Caudate nucleus (tissue), 63 donors: ENCODE measurements at places on chromosomes 16 and 17.

GRCh38 chr16:30067584-30067916, 2.0 kb downstream of the ALDOA start:
- no peak for DNase-seq

- no peak for DNase-seq
Measured at GRCh38 chr17:17526369-17526768, 30.2 kb upstream of the RASD1 start.

DNA sequence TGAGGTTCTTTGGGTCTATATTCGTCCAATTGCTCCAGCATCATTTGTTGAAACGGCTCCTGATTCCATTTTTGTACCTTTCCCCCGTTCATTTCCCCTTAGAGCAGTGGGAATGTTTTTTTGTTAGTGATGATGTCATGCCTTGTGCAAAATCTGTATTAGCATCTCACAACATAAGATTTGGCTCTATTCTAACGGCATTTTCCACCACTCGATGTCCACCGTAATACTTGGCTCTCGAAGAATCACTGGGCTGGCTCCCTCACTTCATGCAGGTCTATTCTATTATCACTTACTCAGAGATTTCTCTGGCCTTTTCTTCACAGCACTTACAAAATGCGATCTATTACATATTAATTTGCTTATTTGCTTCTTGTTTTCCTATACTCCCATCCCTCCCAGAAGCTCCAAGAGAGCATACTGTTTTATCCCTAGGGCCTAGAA, 571 bp upstream of the NME1 start:
- no peak for DNase-seq

- no peak for DNase-seq
Measured at GRCh38 chr17:7932483-7932891, 481 bp downstream of the CNTROB start.

DNA sequence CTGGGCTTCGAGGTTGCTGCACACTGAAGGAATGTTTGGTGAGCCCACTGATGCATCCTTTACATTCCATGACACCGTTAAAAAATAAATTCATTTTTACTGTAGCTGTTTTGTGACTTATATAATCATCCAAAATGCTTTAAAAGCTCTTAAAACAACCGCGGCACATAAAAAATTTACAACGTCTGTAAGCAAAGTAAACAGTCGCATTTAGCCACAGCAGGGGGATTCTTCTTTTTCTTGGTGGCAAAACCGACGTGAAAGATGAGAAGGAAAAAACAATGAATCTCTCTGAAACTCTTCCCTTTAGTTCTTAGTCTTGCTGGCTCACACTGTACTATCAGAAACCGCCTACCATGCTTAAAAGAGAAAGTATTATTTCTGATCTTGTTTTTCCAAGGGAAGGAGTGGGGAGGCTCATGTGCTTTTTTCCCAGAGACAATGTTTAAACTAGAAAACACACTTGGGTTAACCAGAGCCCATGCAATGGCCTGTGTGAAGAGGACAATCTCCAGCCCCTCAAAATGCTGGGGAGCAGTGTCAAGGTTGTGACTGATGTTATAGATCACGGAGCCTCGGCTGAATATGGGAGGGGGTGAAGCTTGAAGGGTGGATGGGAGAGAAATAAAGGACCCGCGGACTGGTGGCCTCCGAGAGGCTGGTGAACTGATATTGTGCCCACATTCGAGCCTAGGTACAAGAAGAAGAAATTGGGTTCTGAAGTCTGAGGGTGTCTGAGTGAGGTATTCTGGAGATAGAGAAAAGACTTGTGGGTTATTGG, 91.1 kb downstream of the IRF8 start:
- DNase-seq = no peak

GRCh38 chr17:73901661-73902415, 257.6 kb upstream of the SDK2 start:
- no peak for DNase-seq

DNA sequence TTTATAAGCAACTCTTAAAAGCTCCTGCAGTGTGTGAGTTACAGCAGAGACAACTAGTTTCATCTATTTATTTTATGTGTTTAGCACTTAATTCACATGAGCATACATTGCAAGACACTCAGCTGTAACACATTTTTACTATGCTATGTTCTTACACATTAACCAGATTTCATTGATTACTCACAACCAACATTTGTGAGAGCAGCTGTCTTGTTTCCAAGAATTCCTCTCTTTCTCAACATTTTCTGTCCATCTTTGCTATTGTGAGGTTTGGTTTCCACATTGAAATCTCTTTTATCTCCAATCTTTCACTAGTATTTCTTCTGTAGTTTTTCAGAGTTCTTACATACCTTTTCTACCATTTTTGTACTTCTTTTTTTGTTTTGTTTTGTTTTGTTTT, 51.2 kb downstream of the COPRS start:
- DNase-seq = no peak

- DNase-seq = no peak
Measured at GRCh38 chr17:76075364-76076145, 974 bp downstream of the GALR2 start.

DNA sequence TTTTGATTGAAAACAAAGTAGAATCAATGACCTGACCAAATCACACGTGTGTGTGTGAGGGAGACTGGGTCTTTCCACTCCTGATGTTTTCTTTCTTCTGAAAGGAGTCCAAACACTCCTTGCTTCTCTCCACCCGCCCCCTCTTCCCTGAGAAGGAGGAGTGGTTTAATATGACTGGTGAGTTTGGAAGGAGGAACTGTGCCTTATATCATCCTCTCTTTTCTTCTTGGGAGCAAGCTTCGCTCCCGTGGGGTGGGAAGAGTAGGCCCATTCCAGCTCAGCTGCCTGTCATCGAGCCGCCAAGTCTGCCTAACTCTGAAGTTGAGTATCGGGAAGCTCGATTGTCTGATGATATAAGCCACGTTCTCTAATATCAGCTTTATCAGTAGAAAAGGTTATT, 96.5 kb downstream of the YPEL2 start:
- DNase-seq = peak; percentile 43

GRCh38 chr17:42240201-42240600, 36.0 kb downstream of the STAT5B start:
- DNase-seq = no peak

DNA sequence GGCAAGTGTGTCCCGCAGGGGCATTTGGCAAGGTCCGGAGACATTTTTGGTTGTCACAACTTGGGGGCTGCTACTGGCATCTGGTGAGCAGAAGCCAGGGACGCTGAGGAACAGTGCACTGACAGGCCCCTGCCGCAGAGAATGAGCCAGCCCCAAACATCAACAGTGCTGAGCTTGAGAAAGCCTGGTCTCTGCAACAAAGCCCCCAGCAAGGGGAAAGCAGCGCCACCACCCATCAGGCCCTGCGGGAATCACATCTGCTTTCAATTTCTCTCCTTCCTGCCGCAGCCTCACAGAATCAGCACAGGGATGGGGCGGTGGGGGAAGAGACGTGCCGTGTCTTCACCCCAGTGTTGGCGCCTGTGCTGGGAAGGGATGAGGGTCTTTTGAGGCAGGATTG, 14.8 kb upstream of the PRPSAP1 start:
- DNase-seq = no peak

DNA sequence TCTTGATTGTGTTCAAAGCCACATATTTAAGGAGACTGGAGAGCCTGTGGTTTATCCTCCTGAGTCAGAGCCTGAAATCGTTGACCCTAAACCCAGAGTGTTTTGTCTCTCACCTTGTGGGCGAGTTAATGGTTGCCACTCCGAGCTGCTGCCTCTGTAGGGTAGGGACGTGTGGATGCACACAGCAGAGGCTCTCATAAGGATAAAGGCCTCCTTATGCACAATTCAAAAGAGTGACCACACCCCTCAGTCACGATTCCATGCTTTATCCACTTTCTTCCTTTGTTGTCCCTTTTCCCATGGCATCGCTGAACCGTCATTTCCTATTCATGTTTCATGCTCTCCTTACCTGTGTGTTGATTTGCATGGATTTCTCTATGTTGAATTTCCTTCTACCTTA, 805.0 kb upstream of the RBFOX1 start:
- no peak for DNase-seq

- DNase-seq = peak; percentile 68
Measured at GRCh38 chr17:57892820-57893595, 43.2 kb upstream of the MRPS23 start.

DNA sequence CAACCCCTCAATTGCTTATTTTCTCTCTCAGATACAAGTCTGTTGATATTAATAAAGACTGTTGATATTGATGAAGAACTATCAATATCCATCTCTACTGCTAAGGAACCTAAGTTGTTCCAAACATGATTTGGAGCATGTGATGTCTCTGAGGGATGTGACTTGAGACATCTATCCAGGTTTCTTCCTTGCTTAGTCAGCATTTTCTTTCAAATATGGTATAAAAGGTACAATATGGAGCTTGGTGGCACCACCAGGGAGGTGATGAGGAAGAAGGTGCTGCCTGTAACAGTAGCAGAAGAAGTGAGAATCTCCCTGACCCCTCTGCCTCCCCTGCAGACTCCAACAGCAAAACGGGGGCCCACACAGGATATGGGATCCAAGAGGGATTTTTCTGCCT, 329.0 kb downstream of the MAF start:
- no peak for DNase-seq

DNA sequence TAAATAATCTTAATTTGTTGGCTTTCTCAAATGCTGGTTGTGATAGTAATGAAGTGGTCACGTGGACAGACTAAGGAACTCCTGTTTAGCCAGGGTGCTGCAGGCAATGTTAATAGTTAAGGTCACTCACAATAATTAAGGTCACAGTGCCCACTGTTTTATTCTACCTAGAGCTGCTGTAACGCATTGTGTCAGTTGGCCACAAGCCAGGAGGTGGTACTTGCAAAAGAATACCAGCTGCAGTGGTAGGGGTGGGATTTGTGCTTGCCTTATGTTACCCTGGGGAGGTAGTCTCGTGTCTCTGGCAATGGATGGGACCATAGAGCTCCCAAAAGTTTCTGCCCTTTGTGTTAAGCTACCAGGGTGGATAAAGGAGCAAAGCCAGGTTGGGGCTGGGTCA, 969.1 kb upstream of the CDH8 start:
- no peak for DNase-seq

DNA sequence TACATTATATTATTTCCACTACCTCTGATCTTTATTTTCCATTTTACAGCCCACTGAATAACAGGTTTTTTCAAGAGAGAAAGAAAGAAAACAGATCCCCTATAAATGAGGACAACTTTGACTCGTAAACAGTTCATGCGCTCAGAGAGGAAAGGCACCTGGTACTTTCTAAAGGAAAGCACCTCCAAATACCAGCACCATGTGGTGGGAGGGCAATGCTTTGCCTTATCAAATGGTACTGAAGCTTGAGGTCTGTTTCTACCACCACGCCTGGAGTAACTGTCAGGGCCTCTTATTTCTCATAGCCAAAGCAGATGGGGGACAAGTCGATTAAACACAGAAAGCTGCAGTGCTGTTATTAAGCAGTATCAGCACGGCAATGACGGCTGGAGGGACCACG, 510.3 kb upstream of the ZFHX3 start:
- no peak for DNase-seq

GRCh38 chr16:20001856-20002707, 71.6 kb downstream of the GPR139 start:
- DNase-seq = no peak
